ENCODE measurements at places on chromosomes 11 and 22.

DNA sequence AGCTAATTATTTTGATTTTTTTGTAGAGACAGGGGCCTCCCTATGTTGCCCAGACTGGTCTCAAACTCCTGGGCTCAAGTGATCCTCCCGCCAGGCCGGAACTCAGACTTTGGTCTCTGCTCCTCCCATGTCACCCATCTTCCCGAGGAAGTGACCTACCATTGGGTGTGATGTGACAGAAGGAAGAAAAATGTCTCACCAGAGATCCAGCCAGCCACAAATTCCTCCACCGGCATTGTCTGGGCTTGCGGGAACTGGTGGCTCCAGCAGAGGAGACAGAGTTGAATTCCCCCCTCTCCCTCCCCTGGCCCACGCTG, 772 bp downstream of the SLC25A45 start:
- no peak for DNase-seq

DNA sequence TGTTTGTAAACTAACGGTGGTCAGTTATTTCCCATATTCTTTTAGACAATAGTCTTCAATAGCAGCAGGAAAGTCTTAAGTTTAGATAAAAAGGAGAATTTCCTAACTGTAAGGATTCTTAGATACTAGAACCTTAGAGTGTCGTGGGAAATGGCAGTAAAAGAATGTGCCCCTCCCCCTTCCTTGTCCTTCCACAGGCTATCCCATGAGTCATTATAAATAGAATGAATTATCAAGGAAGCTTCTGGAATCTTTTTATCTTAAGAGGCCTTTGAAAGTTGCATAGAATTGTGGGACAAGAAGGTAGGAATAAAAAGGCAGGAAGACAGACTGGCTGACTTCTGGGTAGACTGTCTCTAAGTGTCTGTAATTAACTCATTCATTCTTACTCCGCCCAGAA, 165.2 kb upstream of the TBCEL start:
- DNase-seq, result no peak

DNA sequence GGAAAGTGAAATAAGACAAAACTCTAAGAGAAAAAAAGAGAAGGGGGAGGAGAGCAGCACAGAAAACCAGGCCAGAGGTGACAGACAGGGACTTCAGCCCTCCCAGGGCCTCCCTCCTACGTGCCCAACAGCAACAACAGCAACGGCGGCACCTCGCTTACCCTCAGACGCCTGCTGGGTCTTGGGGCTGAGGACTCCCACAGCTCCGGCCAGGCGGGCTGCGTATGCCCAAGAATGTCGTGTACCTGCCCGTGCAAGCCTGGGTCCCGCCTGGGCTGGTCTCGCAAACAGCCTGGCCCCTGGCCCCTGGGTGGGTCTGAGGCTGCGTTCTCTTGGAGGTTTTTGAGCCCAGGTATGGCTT, 30.5 kb downstream of the ARAP1 start:
- DNase-seq, result no peak

DNA sequence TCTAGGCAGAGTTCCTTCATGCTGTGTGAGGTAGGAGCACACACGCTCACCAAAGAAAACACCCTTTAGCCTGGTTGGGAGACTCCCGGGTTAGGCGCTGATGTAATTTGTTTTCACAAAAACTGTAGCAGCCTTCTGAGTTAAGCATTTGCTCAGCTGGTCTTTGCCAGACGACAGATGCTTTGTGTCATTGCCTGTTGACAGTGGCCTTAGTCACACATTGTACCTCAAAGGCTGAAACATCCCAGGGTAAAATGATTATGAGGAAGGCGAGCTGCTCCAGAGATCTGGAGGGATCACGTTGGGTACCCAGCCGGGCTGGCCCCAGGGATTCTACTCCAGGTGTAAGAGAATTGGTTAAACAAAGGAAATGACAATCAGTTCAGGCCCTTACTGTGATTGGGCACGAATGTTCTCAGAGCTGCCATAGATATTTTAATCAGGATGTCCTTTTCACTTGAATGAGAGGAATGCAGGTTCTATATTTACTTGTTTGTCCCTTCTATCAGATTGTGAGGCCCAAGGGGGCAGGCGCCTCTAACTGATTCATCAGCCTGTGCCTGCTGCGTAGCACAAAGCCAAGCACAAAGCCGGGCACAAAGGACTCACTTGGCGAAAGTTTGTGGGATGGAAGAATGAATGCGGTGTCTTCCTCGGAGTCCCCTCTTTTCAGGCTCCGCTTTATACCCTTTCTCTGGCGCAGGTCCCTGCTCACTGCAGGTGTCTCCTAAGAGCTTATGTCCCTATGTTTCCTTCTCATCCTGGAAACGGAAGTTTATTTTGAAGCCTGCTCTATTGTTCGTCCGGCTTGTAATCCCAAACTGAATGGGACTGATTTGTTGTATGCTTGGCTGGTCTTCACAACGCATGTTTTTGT, 47.1 kb downstream of the ADM start:
- DNase-seq, result no peak

GRCh38 chr22:38554281-38554680, 15.7 kb downstream of the DMC1 start:
- DNase-seq, result no peak

DNA sequence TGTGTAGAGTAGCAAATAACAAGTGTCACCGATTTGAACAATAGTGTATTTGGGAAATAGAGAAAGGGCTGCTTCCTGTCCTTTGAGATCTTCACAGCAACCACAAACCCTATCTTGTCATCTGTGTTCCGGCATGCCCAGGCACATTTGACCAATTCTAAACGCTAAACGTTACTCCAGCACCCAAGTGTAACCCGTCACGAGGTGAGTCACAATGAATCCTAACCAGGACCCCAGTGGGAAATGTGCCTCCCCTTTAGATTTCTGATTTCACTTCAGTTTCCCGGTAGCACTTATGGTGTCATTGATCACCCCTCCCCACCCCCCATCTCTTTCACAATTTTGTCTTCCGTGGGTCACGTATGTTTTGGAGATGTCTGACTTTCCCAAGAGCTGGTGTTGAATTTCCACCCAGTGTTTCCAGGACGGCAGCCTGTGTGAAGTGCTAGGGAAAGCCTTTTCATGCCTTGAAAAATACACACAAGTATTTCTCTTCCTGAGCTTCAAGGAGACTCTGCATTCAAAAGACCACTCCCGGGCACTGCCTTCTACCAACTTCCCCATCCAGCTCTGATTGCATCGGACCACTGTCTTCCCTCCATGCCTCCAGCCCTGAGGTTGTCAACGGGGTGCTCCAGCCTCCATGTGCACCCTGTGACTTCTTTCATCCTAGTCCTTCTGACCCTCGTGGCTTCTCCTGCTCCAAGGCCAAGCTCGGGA, 10.5 kb upstream of the C11orf24 start:
- peak; percentile 30 for DNase-seq

- DNase-seq, result no peak
Measured at GRCh38 chr11:11016068-11016467, 158.2 kb upstream of the ZBED5 start.

- no peak for DNase-seq
Measured at GRCh38 chr11:103024086-103024485, 67.9 kb downstream of the DCUN1D5 start.

- DNase-seq, result no peak
Measured at GRCh38 chr22:46545086-46545792, 7.8 kb upstream of the CELSR1 start.

DNA sequence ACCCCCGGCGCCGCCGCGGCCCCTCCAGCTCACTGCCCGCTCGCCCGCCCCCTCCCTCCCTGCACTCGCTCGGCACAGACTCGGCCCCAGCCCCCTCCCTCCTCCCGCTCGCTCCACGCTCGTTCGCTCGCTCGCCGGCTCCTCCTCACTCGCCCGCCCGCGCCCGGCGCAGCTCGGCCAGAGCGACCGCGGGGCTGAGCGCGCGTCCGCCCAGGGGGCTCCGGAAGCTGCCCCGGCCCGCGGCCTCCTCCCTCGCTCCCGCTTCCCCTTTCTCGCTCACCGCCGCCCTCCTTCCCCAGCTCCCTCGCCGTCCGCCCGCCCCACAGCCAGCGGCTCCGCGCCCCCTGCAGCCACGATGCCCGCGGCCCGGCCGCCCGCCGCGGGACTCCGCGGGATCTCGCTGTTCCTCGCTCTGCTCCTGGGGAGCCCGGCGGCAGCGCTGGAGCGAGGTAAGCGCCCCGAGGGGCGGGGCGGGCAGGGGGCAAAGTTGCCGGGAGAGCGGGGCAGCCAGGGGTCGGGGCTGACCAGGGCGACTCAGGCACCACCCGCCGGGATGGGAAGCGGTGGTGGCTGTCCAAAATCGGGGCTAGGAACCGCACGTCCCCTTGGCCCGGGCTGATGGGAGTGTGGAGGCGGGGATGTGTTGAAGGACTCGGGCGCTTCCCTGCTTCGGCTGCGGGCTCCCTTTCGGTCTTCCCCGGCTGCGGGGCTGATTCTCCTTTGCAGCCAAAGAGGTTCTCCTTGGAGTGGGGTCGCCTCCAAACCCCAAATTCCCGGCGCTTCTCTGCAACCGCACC, at the start of gene SEZ6L:
TSS of gene SEZ6L (plus strand) at position 148 of the 797 bp plus-strand sequence. CDS start at position 356, 208 bp downstream.
- no peak for DNase-seq

GRCh38 chr11:91625495-91625894, 599.1 kb upstream of the FAT3 start:
- no peak for DNase-seq

DNA sequence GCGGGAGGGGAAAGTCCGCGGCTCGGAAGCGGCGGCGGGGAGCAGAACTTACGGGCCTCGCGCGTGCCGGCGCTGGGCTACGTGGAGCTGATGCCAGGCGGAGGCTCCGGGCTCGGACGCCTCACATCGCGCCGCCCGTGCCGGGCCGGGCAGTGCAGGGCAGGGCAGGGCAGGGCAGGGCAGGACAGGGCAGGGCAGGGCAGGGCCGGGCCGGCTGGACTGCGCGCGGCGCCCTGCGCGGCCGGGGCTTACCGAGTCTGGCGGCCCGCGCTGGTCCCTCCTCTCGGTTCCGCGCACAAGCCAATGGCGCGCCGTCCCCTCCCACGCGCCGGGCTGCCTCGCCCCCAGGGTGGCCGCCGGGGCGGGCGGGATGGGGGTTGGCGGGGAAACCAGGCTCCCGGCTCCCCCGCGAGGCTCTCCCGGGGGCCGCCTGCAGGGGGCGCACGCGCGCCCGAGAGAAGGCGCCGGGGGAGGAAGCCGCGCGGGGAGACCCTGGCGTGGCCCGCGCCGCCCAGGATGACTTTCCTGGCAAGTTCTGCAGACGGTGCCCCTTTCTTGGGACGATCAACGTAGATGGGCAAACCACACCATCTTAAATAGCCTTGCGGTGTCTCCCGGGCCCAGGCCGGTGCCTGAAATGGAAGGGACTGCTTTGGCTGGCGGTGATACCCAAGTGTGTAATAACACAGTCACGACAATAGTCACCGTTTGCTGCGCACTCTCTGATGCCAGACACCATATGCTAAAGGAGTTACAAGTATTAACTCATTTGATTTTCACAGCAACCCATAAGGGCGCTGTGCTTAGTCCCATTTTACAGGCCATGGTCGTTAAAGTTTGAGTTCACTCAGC, at the start of gene TP53I11:
TSS of gene TP53I11 (minus strand) at position 259 of the 852 bp plus-strand sequence. CDS start 12,548 bp downstream, outside the sequence.
- DNase-seq, result no peak

- DNase-seq, result no peak
Measured at GRCh38 chr22:19579880-19580279, 55.7 kb upstream of the CLDN5 start.

Data from SIG-M5 (cell line).